Bronchial epithelial cell (primary cell): ENCODE measurements at places on chromosomes 1 and 21.

GRCh38 chr1:39422614-39423013 is 68.8 kb upstream of the BMP8A start:
- no peak for DNase-seq

DNA sequence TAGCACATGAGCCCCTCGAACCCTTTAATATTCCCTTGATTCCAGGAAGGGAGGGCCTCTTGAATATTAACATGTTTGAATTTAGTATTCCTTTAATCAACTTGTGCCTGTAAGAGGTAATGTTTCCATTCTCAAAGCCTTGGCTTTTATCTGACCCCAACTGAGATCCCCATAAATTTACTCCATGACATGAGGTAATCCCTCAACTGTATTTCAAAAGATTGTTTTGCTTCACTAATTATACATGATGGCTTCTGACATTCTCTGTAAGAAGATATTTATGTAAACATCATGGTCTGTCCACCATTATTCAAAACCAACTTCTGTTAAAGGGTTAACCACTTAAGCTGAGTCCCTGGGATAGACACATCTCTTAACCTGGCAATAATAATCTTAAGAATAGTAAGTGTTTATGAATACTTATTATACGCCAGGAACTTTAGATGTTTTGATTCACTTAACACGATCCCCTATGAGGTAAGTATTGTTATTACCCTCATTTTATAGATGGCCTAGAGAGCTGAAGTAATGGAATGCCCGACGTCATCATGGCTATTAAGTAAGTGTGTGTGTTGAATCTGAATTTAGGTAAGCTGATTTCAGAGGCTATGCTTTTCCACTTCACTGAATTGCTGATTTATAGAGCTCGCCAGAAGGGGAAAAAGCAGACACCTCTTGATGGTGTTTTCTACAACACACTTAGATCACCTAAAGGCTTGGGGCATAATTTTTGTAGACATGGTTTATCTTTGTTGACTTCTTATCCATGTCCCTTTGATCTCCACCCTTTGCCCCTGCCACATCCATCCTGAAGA is 11.1 kb downstream of the KRTAP19-1 start:
- DNase-seq = no peak

- DNase-seq = no peak
Measured at GRCh38 chr21:35984654-35985361, 75.5 kb downstream of the SETD4 start.

GRCh38 chr1:214718724-214719123 is 115.7 kb downstream of the CENPF start:
- peak; percentile 62 for DNase-seq

DNA sequence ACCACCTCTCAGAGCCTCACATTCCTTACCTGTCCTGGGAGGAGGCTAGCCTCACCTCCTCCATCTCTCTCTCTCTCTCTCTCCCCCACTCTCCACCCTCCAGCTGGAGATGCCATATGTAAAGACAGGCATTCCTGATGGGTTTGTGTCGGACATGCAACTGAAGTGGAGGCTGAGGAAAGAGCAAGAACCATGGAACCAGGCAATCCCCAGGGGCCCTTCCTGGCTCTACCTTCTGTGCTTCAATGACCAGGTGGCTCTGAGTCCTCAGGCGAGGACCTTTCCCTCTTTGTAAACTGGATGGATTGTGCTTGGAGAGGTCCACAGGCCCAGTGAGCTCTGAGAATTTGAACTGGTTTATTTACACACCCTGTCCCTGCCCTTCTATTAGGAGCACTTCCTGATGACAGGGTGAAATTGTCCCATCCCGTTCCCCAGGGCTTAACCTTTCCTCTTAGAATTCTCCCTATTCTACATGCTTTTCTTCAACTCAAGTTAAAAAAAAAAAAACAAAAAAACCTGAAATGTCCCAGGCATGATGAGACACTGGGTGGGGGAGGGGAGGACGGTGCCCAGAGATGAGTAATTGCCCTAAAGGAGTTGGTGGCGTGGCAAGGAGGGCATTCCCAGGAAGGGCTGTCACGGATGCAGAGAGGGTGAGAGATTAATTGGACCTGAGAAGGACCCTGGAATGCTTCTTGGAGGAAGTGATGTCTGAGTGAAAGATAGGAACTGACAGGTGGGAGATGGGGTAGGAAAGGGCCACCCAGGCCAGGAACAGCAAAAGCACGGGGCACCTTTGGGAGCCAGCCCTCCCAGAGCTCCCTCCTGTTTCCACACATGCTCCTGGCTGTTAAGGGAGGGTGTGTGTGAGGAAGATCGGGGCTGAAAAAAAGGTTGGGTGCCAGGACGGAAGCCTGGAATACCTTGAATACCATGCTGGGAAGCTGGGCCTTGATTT is 50.2 kb upstream of the WASF2 start:
- peak; percentile 92 for DNase-seq

GRCh38 chr1:77514921-77515776 is 167.3 kb downstream of the ZZZ3 start:
- no peak for DNase-seq

GRCh38 chr1:41391834-41392527 is 30.7 kb downstream of the FOXO6 start:
- DNase-seq = no peak

DNA sequence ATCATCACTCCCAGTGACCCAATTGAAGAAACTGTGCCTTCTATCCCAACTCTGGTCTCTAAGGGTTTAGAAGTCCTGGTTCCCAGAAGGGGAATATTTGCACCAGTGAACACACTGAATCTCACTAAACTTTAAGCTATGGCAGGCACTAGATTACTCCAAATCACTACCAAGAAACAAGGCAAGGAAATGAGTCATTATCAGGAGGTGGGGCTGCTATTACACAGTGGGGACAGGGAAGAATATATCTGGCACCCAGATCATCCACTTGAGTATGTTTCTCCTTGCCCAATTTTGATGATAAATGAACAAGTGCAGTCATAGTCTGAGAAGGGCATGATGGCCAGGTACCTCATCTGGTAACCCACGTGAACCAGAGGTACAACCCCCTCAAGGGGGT is 7.0 kb downstream of the MRPL9 start:
- DNase-seq = peak; percentile 65

DNA sequence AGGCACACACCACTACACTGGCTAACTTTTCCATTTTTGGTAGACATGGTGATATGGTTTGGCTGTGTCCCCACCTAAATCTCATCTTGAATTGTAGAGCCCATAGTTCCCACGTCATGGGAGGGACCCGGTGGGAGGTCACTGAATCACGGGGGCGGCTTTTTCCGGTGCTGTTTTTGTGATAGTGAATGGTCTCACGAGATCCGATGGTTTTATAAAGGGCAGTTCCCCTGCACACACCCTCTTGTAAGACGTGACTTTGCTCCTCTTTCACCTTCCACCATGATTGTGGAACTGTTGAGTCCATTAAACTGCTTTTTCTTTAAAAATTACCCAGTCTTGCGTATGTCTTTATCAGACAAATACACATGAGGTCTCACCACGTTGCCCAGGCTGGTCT is 1.3 kb upstream of the FTCD start:
- no peak for DNase-seq

DNA sequence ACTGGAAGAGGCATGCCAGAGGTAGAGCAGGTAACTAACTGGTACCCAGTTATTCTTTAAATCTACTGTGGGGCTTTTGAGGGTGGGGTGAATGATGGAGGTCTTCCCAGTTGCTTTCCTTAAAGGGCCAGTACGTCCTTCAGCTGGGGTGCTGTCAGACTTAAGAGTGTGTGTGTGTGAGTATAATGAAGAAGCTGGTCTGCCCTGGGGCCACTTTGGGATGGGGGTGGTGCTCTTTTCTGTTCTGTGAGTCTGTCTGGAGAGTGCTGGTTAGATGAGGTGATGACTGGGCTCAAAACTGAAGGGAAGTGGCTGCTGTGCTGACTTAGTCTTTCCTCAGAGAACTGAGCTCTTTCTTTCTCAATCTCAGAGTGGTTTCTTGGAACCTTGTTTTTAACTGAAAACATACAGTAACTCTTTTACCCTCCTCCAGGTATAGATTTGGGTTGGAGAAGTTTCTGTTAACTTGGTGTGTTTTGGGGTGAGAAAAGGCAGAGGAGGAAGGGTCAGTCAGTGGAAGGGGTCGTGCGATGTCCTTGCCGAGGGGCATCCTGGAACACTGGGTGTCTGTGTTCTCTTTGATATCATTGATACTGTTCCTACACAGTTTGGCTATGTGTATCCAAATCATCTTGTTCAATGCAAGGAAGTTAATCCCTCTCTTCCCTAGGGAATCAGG is 746 bp downstream of the MACF1 start:
- DNase-seq = peak; percentile 83

GRCh38 chr1:60972841-60973364 is 109.5 kb upstream of the NFIA start:
- peak; percentile 86 for DNase-seq

GRCh38 chr1:247548769-247549182 is at the start of gene GCSAML:
Gene GCSAML (plus strand): TSS chr1:247549134. CDS start chr1:247549192, 58 bp downstream.
- no peak for DNase-seq

DNA sequence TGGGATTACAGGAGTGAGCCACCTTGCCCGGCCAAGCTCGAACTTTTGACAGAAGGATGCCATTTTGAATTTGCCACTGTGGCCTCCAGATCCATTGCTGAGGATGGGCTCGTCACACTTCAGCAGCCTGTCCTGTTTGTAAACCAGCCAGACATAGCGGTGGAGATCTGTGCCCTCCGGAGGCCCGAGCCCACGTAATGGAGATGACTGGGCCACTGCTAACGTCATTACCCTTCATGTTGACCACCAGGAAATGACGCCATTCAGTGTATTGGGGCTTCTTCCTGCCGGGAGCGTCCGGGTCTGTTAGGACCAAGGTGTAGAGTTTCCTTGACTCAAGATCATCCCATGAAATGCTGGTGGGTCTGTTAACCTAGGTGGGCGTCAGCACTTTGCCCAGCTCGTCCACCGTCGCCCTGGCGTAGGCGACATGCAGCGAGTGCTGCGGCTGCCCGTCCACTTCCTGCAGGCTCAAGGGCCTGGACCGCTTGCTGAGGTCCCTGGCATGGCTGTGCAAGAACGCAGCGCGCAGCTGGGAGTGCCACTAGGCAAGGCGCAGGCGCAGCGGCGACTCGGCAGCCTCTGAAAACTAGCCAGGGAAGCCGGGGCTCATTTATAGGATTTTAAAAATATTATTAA is 40.8 kb downstream of the PTPRC start:
- no peak for DNase-seq

DNA sequence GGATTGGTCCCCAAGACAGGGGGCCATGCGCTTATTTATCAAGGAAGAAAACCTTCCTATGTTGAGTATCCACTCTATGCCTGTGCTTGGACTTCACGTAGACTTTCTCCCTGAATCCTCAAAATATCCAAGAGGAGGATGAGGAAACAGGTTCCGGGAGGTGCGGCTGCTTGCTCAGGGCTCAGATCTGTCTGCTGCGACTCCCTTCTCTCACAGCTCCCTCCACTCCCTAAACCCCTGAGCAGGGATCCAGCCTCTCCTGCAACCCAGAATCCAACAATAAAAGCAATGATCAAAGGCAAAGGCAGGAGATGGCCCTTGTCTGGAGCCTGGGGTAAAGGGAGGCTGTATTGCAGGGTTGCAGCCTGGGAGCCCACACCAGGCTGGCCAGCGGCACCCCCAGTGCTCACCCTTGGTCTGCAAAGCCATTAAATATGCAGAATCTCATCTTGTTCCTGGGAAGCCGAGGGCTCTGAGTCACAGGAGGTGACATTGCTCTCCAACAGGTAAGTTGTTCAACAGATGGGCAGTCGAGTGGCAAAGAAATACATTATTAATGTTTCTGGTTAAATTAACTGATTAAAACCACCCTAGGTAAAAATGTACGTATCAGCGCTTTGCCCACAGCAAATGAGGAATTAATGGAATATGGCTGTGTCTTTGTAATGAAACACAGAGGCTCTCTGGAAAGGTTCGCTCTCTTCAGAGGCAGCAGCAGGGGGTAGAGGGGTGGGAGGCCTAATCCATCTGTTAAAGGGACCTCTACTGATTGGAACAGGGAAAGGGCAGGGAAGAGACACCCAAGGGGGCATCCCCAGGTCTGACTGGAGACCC is 111.5 kb downstream of the GRIK3 start:
- no peak for DNase-seq

- DNase-seq = peak; percentile 87
Measured at GRCh38 chr1:211198111-211198510, 61.1 kb upstream of the RCOR3 start.

DNA sequence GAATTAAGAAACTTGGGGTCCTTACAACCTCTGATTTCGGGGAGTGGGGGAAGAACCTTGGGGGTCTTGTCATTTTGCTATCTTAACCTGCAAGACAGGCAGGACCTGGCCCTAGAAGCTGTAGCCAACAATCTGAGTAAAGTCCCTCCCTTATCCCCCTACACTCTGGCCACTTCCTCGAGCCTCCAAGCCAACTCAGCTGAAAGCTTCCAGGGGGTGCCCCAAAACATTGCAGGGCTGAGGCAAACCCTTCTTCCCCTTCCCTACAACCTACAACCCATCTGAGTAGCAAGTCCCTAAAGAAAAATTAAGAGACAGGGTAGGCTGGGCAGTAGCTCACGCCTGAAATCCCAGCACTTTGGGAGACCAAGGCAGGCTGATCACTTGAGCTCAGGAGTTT is 5.0 kb downstream of the CERS2 start:
- no peak for DNase-seq

DNA sequence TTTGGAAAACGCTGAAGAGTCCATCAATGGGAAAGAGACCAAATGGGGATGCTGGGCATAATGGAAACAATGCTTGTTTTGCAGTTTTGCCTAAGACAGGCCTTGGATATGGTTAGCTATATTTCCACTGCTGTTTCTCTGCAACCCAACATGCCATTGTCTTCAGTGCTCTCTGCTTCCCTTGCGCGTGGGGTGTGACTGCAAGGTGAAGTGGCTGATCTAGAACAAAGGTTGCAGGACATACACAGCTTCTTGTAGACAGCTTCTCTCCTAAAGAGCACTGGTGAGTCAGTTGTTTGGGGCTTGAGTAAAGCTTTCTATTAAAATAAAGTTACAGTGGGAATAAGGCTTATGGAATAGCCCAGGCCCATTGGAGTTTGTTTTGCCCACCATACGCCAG is 33.0 kb downstream of the RUNX1 start:
- no peak for DNase-seq

DNA sequence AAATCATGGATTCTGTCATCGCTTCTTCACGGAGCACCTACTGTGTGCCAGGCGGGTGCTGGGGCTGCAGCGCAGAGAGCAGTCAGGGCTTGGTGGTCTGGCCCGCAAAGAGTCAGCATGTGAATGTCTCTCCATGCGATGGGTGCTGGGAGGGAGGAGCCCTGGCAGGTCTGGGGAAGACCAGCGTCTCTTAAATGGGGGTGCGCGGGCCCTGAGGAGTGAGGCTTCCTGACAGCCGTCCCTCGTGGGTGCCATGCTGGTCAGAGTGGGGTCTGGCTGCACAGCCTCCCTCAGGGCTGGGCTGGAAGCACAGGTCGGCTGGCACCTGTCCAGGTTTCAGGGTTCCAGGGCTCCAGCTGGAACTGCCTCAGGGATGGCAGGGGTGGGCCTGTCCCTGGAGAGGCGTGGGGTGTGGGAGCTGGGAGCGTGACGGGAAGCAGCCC is 18.5 kb downstream of the TP73 start:
- no peak for DNase-seq

GRCh38 chr1:72230746-72231145 is 51.6 kb downstream of the NEGR1 start:
- DNase-seq = peak; percentile 69
